ENCODE measurements at places on chromosomes 2 and 18.
A peak's percentile ranks its signal among the peaks of the same experiment; 100 is the strongest.

GRCh38 chr2:107025869-107026380, 140.0 kb upstream of the ST6GAL2 start:
- no peak for DNase-seq

DNA sequence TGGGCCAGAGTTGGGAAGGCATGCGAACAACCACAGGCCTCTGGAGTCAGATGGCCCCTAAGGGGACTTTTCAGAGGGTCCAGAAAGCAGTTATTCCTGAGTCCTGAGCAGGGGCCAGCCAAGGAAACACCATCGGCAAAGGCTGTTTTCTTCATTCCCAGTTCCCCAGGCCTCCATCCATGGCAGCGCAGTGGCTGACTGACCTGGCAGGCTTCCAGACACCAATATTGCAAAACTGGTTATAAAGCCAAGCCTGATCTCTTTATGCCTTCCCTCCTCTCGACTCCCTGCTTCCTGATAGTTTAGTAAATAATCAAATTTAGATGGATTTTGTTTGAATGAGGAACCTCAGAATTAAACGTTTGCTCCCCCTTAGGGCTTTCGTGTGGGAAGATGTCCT, 133.4 kb upstream of the ITGA6 start:
- peak; percentile 52 for DNase-seq

DNA sequence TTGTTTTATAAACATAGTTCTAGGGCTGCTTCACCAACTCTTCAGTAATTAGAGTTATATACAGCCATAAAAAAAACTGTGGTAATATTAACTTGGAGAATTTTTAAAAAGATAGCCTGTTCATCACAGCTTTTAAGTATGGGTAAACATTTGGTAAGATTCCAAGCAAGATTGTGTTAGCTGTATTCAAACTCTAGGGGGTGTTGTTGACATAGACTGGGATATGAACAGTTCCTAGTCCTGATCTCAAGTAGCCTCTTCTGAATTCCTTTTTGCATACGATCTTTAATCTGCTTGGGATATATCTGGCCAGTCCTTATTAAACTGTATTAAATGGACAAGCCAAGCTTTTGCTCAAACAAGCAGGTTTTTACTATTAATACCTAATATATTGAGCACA, 13.4 kb downstream of the NOP58 start:
- DNase-seq: no peak

GRCh38 chr2:168076731-168077130, 170.7 kb downstream of the STK39 start:
- DNase-seq: no peak

GRCh38 chr2:209321581-209321980, 102.3 kb upstream of the MAP2 start:
- DNase-seq: no peak

GRCh38 chr2:112938904-112939303, 27.9 kb downstream of the IL37 start:
- DNase-seq: no peak
